Dermis microvascular lymphatic vessel endothelial cell (primary cell): ENCODE measurements at places on chromosomes 13 and 19.

GRCh38 chr13:30314562-30314961 lies 7.2 kb upstream of the KATNAL1 start:
- no peak for DNase-seq

DNA sequence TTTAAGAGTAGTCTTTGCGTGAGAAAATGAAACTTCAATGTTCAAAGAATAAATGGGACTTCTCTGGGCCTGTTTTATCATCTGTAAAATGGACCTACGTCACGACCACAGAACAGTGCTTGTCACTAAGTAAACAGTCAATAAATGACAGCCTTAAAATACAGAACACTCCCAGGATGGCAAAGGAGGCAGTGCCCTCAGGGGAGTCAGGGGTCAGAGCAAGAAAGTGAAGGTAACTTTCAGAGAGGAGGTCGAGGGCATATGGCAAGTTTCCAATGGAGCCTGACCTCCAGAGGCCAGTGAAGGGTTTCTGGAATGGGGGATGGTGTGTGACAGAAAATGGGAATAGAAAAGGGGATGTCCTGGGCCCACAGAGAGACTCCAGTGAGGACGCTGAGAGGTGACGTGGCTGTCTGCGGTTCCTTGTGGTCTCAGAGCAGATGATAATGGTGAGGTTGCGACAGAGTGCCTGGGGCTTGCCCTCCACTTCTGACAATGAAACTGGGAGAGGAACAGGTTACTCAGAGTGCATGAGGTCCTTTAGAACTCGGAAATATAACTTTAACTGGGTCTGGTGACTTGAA lies 91.8 kb downstream of the UBL3 start:
- DNase-seq, result no peak

- DNase-seq, result peak; percentile 18
These were observed 1032.2 kb upstream of the SLC10A2 start for GRCh38 chr13:104098421-104098820.

GRCh38 chr13:31172535-31172934 lies 10.8 kb upstream of the HSPH1 start:
- DNase-seq, result peak; percentile 97

- no peak for DNase-seq
These were observed 50.0 kb upstream of the RGCC start for GRCh38 chr13:41407380-41407779.

- DNase-seq, result no peak
These were observed 65.6 kb upstream of the HTR2A start for GRCh38 chr13:46962281-46962941.

- no peak for DNase-seq
These were observed 5.9 kb downstream of the PRR36 start for GRCh38 chr19:7868326-7868670.

DNA sequence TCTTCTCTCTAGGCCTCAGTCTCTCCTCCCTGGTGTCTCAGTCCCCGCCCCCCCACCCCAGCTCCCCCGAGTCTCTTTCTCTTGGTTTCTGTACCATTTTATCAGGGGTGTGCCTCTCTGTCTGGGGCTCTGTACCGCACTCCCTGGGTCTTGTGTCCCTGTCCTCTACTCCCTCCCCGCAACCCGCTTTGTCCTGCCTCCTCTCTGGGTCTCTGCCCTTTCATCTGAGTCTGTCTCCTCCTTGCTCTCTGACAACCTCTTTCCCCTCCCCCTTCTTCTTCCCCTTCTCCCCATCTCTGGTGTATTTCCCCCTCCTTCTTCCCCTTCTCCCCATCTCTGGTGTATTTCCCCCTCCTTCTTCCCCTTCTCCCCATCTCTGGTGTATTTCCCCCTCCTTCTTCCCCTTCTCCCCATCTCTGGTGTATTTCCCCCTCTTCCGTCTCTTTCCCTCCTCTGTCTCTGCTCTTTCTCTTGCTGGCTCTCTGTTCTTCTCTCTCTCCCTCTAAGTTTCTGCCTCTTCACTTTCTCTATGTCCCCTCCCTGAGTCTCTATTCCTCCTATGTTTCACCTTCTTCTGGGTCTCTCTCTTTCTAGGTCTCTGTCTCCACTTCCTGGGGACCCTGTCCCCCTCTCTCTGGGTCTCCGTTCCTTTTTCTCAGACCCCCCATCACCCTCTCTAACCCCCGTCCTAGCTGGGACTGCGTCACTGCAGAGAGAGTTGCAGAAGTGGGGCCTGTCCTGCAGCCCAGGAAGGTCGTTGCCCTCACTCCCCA lies 2.2 kb upstream of the KCNC3 start:
- DNase-seq, result no peak

DNA sequence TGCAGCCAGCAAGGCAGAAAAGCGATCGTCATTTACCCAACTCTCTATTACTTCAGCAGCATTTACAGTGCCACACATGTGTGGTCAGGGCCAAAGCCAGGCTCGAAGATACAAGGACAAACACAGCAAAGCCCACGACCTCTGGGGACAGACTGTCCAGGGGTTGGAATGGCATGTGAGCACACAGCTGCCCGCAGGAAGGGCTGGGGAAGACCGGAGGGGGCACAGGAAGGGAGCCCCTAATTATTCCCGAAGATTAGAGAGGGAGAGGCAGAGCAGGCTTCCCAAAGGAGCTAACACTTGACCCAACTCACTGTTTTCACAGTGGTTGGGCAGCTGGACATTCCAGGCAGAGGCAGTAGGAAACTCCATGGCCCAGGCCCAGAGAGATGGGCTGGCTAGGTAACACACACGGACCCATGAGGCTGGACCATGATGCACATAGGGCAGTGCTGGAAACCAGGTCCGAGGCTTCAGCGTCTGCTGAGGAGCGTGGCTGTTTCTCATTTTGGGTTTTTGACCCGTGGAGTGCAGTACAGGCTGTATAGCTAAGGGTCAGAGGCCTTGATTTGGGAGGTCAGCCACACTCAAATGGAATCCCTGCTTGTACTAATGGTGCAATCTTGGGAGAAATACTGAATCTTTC lies 179.8 kb downstream of the FOXO1 start:
- no peak for DNase-seq

GRCh38 chr19:725461-726089 lies 16.8 kb downstream of the PALM start:
- no peak for DNase-seq

GRCh38 chr19:13007292-13008045 lies 12.2 kb downstream of the NFIX start:
- DNase-seq, result no peak

- no peak for DNase-seq
These were observed 629 bp downstream of the LRFN3 start for GRCh38 chr19:35936738-35937268.

DNA sequence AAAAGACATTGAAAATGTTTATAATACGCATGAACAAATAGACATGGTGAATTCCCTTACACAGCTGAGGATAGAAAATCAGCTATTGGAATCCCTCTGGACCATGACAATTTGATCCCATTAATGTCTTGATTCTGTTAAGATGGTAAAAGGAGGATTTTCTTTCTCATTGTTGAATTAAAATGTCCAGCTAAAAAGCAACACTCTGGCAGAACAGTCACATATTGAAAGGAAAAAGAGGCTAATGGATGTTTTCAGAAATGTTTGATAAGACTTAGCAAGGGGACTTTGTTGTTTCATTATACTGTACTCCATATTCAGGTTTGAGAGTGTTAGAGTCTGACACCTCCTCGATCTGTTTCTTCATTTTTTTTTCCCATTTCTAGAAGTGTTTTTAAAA lies 296.0 kb downstream of the OLFM4 start:
- DNase-seq, result no peak

- no peak for DNase-seq
These were observed 107.0 kb downstream of the KL start for GRCh38 chr13:33123066-33123859.

GRCh38 chr13:30314069-30314468 lies 6.7 kb upstream of the KATNAL1 start:
- no peak for DNase-seq

DNA sequence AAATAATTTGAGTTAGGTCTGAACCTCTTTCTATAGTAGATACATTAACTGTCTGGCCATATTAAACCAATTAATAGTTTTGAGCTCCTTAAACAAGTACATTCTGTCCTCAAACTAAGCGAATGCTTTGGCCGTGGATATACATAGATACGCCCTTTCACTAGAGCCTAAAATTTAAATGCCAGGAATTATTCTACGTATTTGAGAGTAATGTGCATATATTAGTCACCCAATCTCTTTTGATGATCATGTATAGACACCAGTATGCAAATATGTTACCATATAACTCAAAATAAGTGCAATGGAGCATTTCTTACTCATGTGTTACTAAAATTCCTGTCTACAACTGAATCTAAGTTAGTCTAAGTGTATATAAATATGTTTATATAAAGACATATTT lies 70.4 kb downstream of the FLT1 start:
- DNase-seq, result no peak
